SJSA1 (cell line): ENCODE measurements at places on chromosomes 6 and 20.

GRCh38 chr6:17621003-17621402 lies 20.9 kb downstream of the FAM8A1 start:
- no peak for DNase-seq

DNA sequence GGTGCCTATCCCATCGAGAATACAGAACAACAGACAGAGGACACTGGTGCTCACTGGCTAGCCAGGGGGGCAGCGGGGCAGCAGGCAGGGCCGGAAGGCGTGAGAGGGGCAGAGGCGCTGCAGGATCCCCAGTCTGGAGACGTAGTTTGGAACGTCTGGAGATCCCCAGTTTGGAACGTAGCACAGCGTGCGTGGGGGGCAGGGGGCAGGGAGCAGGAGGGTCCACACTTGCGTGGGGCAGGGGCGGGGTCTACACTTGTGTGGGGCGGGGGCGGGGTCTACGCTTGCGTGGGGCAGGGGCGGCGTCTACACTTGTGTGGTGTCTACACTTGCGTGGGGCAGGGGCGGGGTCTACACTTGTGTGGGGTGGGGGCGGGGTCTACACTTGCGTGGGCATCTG lies 107.2 kb downstream of the DACT2 start:
- DNase-seq, result no peak

DNA sequence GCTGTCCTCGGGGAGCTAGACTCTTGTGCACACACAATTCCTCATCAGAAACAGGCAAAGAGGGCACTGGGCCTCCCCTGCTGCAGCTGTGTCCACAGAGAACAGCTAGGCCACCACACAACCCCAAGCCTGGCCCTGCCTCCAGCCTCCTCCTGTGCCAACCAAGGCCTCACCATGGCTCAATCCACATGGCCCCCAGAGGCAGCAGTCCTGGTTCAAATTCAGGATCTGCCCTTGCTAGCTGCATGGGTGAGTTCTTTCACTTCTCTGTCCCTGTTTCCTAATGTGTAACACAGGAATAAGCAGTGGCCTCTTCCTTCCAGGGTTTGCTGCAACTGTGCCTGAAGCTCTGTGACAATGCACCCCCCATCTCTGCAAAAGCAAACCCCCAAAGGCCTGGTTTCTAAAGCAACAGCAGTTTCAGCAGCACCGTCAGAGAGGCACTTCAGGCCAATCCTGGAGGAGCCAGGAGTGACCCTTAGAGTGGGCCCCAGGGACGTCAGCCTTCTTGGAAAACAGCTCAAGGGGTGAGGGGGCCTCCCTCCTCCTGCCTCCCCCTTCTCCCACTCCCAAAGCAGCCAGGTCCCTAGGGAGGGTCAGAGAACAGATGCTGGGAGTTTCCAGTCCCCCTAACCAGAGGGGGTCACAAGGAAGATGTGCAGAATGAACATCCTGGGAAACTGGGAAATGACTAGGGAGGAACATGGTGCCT lies 2.2 kb downstream of the ADISSP start:
- DNase-seq, result no peak

- DNase-seq, result no peak
Observed at GRCh38 chr6:14545496-14545895, 427.9 kb downstream of the CD83 start.

DNA sequence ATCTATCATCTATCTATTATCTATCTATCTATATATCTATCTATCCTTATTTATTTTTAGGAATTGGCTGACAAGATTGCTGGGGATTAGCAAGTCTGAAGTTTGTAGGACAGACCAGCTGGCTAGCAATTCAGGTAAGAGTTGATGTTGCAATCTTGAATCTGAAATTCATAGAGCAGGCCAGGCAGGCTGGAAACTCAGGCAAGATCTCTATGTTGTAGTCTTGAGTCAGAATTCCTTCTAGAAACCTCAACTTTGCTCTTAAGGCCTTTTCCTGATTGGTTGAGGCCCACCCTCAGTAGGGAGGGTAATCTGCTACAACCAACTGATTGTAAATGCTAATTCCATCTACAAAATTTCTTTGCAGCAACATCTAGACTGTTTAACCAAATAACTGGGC lies 19.2 kb downstream of the MAPK13 start:
- no peak for DNase-seq
